ENCODE measurements at places on chromosomes 12 and 14. TPM values are rescaled to one million over a fixed set of nuclear protein-coding genes. Genes with fewer than 3 reads are reported as not detected.
A peak's percentile ranks its signal among the peaks of the same experiment; 100 is the strongest.

GRCh38 chr14:61409782-61410181 lies 88.4 kb downstream of the PRKCH start:
- no peak for DNase-seq

DNA sequence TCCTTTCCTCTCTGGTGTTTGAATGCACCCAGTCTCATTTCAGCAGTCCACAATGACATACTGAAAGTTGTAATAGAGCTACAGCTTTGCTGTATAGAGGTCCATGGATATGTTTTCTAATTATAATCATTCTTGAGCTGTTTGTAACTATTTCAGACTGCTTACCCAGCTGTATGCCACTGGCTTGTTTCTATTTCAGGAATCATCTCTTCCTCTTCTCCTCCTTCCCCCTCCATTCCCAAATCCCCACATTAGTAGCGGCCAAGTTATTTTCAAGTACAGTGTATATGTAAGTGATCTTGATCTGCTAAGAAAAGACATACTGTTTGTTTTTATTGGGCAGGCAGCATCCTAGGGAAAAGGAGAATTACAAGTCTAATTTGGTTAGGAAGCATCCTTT lies 775.0 kb downstream of the DIO2 start:
- no peak for DNase-seq

GRCh38 chr14:31921721-31922120 lies 155.4 kb upstream of the ARHGAP5 start:
- no peak for DNase-seq

DNA sequence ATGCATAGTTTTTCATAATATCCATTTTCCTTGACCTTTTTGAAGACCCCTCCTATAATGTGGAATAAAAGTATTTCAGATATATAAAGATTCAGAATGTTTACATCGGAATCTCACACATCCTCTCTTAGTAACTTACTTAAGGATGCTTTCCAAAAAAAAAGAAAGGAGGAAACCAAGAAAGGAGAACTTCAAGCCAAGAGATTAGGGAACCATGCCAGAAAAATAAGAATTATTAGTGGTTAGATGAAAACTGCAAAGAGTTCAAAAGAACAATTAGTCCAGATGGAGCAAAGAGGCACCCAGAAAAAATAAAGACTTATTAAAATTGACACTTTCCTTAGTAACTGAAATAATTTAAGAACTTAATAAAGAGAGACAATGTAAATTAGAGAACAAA lies 179.2 kb downstream of the DUSP6 start:
- no peak for DNase-seq

DNA sequence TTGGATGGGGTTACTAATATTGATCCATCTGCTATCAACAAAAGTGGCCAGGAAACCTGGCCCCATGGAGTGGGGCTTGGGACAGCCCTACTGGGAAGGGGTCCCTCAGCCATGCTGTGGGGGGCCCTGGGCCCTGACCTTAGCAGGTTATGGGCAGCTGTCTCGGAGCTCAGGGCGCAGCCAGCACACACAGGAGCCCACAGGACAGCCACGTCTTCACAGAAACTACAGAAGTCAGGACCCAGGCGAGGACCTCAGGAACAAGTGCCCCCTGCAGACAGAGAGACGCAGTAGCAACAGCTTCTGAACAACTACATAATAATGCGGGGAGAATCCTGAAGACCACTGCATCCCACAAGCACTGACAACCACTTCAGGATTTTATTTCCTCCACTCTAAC lies 11.9 kb upstream of the FKBP11 start:
- DNase-seq = no peak

DNA sequence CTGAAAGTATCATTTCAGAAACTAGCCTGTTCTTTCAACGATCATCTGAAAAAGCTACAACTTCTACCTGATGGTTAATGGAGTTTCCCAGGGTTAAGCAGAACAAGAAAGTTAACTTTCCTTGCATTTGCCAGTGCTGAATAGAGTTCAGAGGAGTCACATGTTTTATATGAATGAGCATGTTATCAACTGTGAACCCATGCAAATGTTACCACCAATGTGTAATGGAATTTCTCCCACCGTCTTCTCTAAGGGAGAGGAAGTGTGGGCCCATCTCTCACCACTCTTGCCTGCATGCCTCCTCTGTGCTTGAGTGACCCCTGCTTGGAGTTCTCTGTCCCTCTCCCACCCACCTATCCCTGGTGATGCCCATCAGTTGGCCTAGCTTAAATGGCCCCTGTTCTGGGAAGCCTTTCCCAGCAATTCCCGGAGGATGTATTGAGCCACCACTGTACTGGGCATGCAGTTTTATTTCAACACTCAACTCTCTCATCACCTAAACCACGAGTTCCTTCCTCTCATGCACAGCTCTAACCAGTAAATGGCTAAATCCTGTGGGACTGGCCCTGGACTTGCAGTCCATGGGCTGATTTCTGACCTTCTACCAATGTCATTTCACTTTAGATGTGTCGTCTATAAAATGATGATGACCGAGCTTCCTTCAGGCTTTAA lies 159.8 kb downstream of the RPAP3 start:
- DNase-seq = no peak

- DNase-seq = no peak
Measured at GRCh38 chr14:105397350-105397931, 897 bp upstream of the TEX22 start.

GRCh38 chr14:77654001-77654441 lies 37.6 kb upstream of the SPTLC2 start:
- no peak for DNase-seq

GRCh38 chr14:25953532-25954139 lies 644.2 kb downstream of the NOVA1 start:
- DNase-seq = peak; percentile 29

- DNase-seq = no peak
Measured at GRCh38 chr14:58439476-58439875, 12.0 kb downstream of the KIAA0586 start.

DNA sequence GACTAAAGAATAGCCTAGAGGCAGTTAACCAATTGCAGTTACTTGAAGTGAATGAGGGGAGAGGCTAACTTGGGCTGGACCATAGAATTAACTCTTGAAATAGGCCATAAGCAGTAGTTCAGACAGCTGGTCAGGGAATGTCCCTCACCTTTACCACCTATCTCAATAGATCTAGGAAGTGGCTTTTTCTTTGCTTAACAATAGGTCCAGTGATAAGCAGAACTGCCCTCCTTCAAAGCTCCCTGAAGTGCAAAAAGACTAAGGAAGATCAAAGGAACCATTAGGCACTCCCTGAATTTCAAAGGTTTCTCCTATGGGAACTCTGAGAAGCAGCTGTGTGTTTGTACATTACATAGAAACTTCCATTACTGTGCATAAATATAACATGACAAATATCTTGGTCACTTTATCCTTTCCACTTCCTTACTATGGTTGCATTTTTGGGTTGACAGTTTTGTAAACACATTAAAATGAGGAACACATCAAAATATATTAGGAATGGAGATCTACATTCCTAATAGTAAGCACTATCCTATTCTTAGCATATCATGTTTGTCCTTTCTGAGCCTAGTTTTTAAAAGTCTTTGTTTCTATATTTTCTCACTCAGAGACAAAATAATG lies 7.2 kb upstream of the NAA30 start:
- no peak for DNase-seq

DNA sequence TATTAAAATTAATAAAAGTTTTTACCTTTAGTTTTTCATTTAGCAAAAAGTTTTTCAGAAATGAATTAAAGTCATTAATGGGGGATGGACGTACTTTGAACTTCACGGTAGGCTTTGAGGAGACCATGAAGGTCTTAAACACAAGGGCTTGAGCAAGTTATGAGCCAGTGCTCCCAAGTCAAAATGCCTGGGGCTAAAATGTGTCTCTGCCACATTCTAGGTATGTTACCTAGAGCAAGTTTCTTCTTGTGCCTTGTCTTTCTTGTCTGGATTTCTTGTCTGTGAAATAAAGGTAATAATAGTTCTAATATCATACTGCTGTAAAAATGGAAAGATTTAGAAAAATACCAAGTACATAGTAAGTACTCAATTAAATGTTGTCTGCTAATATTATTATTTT lies 132.7 kb upstream of the USP15 start:
- DNase-seq = no peak

- DNase-seq = no peak
Measured at GRCh38 chr14:94239406-94239805, 53.7 kb downstream of the SERPINA10 start.

GRCh38 chr14:26597589-26598080 lies at the start of gene NOVA1:
Gene NOVA1, minus strand, starts transcription at chr14:26598033. Its CDS starts 597 bp downstream, at chr14:26597436.
- no peak for DNase-seq

GRCh38 chr12:39919790-39920189 lies 186.1 kb downstream of the SLC2A13 start:
- no peak for DNase-seq

- DNase-seq = no peak
Measured at GRCh38 chr12:46354802-46355199, 17.8 kb downstream of the SLC38A2 start.

GRCh38 chr12:44875417-44875953 lies 630 bp downstream of the NELL2 start:
- no peak for DNase-seq

GRCh38 chr14:37985826-37986470 lies 221.8 kb upstream of the SSTR1 start:
- DNase-seq = no peak

GRCh38 chr14:24677956-24678355 lies 44.0 kb upstream of the GZMB start:
- DNase-seq = no peak

DNA sequence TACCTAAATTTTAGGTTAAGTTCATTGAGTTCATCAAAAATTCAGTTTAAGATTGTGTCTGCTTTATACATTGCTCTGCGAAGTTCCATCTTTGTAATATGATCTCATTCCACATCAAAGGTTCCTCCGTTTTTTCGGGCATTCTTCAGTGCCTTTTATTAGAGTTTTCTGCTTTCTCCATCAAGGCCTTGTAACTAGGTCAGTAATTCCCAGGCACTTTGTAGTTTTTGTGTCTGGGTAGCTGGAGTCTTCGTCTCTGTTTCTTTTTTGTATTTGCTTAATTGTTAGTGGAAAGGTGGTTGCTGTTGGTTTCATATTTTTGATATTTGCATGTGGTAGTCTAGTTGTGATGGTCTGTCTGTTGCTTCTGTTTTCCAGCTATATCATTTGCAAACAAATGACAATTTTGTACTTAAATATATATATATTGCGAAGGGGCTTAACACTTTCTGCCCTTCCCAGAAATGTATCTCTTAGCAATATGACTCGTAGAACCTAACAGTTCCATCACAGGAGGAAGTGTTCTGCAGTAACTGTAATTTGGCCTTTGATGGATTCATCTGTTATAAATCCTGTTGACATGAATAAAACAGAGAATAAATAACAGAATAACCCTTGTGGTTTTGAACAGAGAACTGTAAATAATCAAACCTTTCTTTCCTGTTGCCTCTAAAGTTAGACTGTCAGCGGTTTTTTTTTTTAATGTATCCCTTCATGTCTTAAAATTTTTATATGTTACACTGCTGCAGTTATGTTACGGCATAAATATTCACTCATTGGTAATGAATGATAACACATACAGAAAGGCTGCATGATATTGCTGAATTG lies 88.4 kb upstream of the DYNC1H1 start:
- no peak for DNase-seq

GRCh38 chr14:61264651-61265050 lies 16.5 kb downstream of the TMEM30B start:
- no peak for DNase-seq

DNA sequence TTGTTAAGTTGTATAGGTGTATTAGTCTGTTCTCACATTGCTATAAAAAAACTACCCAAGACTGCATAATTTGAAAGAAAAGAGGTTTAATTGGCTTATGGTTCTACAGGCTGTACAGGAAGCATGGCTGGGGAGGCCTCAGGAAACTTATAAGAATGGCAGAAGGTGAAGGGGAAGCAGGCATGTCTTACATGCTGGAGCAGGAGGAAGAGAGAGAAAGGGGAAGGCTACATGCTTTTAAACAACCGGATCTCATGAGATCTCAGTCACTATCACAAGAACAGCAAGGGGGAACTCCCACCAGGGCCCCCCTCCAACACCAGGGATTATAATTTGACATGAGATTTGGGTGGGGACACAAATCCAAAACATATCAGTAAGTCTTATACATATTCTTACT lies 60.5 kb upstream of the OR10AD1 start:
- no peak for DNase-seq

DNA sequence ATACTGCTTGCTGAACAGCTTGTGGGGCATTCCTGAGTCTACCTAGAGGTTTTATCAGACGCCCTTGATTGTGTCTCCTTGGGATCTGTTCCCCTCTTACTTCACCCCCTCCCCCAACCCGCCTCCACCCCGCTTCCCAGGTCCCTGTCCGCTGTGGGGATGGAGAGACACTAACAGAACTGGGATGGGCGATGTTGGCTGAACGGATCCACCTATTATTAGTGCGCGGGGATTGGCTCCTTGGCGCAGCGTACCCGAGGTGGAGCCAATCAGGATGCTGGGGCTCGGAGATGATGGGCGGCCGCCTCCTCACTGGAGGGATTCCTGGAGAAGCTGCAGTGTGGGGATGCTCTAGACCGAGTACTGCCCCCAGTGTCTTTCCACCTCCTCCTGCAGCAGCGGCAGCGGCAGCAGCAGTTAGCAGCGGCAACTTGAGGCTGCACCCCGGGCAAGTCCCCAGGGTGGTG lies at the start of gene SYT1:
TSS of gene SYT1 (plus strand) at position 372 of the 467 bp plus-strand sequence.
- DNase-seq = peak; percentile 49

DNA sequence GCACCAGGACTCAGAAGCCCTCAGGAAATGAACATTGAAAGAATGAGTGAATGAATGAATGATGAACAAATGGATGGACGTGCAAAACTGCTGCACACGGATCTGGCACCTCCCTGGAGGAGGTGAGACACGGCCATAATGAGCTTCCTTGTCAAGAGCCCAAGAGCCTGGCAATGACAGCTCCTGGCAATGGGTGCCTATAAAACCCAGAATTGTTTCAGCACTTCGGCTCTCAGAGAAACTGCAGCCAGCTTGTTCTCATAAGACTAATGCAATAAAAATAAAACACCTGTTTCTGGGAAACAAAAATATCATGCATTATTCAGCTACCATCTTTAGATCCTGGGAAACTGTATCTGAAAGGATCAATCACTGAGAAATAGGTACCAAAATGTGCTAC lies 200.5 kb upstream of the SFSWAP start:
- no peak for DNase-seq

DNA sequence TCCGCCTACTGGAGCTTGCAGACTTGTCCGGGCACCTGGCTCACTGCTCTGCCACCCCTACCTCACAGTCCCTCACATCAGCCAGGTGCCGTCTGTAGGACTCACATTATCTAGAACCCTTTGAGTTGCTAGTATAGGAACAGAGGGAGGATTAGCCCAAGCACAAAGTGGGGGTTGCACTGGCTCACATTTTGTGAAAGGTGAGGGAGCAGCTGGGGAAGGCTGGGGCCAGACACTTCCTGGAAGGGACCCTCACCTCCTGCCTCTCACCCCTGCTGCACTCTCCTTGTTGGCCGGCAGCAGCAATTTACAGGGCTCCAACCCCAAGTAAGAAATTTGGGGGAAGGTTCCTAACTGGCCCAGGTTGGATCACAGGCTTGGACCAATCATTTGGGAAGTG lies 1031.6 kb downstream of the BCL11B start:
- DNase-seq = no peak

The SERPINA1 gene
- total RNA-seq = 197 TPM

The GALNT4 gene
- total RNA-seq = 47.4 TPM

The HOXC12 gene
- total RNA-seq = not detected

The LRRC10 gene
- not detected for total RNA-seq

The KCNA5 gene
- total RNA-seq = 0.95 TPM

The ZBTB1 gene
- 29.5 TPM for total RNA-seq

The AKAP6 gene
- 7.6 TPM for total RNA-seq

The BICDL1 gene
- total RNA-seq = 9.1 TPM

The ACSS3 gene
- 1.4 TPM for total RNA-seq

The RNASE11 gene
- total RNA-seq = not detected
